ENCODE measurements at places on chromosomes 12 and 14. TPM values are rescaled to one million over a fixed set of nuclear protein-coding genes. Genes with fewer than 3 reads are reported as not detected.

MMP19 gene
- 47.9 TPM for total RNA-seq

GALNT4 gene
- 7.2 TPM for total RNA-seq

FGF23 gene
- not detected for total RNA-seq

GRCh38 chr14:96119947-96120346 lies 80.8 kb downstream of the C14orf132 start:
- no peak for DNase-seq

GRCh38 chr12:38502415-38502814 lies 185.8 kb downstream of the ALG10B start:
- DNase-seq, result no peak

- DNase-seq, result no peak
Observed at GRCh38 chr12:8554451-8555195, 13.9 kb upstream of the CLEC4E start.

All from breast epithelium (tissue), 4 donors.